ENCODE measurements at places on chromosomes 1 and 21.
A peak's percentile ranks its signal among the peaks of the same experiment; 100 is the strongest.

DNA sequence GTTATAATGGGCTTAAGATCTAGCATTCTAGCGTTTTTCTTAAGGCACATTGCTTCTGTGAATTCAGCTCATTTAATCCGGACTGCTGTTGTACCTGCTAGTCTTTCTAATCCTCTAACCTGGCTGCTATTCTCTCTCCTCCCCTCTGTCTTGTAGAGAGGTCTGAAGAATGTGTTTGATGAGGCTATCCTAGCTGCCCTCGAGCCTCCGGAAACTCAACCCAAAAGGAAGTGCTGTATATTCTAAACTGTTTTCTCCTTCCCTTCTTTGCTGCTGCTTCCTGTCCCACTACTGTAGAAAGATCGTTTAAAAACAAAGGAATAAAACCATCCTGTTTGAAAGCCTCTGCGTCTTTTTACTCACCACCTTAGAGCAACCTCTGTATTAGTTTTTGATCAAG is 37.3 kb downstream of the CDC42 start:
- DNase-seq, result no peak

DNA sequence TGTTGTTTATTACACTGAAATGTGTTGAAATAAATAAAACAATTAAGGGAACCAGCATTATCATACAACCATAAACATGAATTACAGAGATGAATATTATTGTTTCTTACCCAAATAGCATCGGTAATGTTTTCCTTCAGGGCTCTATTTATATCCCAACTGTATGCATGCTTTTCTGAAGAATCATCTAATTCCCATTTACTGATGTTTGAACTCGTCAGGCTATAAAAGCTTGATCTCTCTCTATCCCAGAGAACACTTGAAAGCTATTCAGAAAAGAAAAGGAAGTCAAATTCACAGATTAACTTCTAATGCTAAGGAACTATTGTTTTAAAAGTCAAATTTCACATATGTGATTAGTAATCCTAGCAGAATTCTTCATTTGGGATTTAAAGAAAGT is 12.4 kb downstream of the NUP133 start:
- no peak for DNase-seq

GRCh38 chr1:89464008-89464407 is 60.6 kb upstream of the LRRC8B start:
- no peak for DNase-seq

DNA sequence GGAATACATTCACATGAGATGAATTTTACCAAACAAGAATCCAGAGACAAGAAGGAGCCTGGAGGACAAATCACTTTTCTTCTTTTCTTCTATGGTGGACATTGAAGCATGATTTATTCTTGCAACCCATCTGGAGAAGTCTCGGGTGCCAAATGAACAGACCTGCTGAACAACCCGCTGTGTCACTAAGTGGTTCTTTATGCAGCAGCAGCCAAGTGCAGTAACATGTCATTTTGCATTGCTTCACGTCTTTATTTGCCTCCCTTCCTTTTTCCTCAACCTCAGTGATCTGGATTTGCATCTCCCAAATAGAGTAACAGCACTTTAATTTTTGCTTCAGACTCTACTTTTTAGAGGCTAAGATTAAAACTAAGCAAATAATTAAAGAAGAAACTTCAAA is 50.0 kb upstream of the TENT5C start:
- DNase-seq, result no peak

GRCh38 chr1:151142411-151143056 is 3.9 kb downstream of the SEMA6C start:
- no peak for DNase-seq

DNA sequence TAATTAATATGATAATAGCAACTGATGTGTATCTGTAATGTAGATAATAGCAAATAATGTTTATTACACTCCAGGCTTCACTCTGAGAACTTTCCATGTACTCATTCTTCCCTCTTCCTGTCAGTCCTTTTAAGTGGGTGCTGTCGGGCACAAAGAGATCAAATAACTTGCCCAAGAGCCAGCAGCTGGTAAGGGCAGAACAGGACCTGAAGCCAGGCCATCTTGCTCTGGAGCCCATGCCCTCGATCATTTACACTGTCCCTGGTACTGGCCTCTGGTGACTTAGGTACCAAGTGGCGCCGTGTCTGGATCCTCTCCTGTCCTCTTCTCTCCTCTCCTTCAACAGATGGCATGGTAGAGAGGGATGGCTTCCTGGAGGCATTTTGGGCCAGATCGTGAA is 97.2 kb downstream of the VPS13D start:
- no peak for DNase-seq

- no peak for DNase-seq
Observed at GRCh38 chr1:163922743-163923201, 601.0 kb downstream of the NUF2 start.

GRCh38 chr1:110384581-110385321 is 6.1 kb downstream of the SLC16A4 start:
- no peak for DNase-seq

GRCh38 chr1:176670853-176671252 is 207.9 kb downstream of the PAPPA2 start:
- DNase-seq, result no peak

GRCh38 chr1:38194472-38194871 is 147.9 kb upstream of the POU3F1 start:
- no peak for DNase-seq

DNA sequence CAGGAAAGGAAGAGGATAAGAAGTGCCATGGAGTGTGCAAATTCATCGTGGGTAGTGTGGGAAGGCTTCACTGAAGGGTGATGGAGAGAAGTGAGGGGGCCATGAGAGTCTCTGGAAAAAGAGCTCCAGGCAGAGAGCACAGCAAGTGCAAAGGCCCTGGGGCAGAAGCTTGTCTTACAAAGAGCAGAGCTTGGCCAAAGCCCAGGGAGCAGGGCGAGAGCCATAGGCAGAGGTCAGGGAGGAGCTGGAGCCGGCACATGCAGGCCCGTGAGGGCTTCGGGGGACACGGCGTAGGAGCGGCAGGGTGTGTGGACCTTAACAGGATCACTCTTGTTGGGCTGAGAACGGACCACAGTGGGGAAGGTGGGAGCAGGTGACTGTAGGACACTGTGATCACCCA is 83.7 kb upstream of the EDN2 start:
- no peak for DNase-seq

GRCh38 chr21:45588871-45589491 is 46.7 kb upstream of the SLC19A1 start:
- DNase-seq, result no peak

DNA sequence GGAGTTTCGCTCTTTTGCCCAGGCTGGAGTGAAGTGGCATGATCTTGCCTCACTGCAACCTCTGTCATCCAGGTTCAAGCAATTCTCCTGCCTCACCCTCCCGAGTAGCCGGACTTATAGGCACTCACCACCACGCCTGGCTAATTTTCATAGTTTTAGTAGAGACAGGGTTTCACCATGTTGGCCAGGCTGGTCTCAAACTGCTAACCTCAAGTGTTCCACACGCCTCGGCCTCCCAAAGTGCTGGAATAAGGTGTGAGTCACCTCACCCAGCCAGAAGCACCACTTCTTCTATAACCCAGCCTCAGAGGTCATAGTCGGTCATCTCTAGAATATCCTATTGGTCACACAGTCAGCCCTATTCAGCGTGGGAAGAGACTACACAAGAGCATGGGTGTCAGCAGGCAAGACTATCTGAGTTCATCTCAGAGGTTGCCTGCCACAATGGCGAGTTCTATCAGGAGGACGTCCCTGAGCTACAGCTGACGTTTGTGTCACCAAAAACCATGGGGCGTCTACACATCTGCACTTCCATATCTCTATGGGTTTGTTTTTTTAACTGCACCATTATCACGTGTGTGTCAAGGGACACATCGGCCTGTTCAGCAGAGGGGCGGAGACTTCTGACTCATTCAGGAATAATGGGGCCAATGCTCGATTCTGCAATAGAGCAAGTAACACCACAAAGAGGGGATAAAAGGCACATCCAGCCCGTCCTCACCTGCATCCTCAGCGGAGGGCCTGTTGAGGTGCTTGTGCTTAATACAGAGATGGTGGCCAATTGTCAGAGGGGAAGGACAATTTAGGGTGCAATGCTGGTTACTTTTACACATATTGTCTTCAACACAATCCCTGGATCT is 256.3 kb upstream of the IRF2BP2 start:
- no peak for DNase-seq

DNA sequence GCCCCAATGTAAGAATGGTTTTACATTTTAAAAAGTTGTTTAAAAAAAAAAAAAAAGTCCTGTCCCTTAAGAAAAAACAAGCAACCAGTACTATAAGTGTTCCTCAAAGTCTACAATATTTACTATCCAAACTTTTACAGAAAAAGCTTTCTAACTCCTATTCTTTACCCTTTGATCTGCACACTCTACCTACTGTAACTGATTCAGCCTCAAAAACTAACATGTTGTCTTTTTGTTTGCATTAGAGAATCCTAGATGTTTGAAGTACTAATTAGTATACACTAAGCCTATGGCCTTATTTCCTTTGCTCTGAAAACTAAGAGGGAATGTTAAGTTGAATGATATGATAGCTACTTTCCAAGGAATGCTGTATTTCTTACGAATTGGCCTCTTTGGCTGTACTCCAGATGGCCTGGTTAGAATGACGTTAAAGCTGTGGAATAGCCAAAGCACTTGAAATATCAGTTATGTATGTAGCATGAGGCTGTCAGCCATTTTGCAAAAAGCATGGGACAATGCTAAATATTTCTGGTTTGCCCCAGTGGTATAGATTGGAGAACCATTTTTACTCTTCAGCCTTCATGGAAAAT is 234.8 kb downstream of the GPR52 start:
- peak; percentile 11 for DNase-seq

- no peak for DNase-seq
Observed at GRCh38 chr1:5690291-5690690, 301.9 kb downstream of the NPHP4 start.

DNA sequence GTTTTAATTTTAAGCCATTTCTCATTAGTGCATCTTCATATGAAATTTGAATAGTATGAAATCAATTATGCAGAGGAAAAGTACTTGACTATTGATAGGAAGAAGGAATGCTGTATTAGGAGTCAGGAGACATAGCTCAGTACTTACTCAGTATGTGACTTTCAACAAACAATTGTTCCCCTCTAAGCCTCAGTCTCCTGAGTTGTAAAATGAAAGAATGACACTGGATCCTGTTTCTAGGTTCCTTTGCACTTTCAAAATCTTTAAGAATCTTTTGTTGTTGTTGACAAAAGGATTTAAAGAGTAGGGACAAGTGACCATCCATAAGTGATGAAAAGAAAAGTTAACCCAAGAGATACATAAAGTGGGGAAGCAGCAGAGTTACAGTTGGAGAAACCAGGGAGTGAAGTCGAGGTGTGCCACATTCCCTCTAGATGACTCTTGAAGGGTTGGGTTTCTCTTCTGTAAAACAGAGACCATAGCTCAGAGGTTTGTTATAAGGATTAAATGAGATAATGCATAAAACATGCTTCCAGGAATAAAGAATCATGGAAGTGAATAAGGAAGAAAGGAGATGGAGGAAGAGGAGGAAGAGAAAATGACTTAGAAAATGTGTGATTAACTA is 105.7 kb upstream of the KCNJ15 start:
- no peak for DNase-seq
